Activated naive CD8-positive, alpha-beta T cell treated with anti-CD3 and anti-CD28 coated beads, Interleukin-2, amount 10 ng/mL, durations not matched to agents 7 days and 5 days (primary cell): ENCODE measurements at places on chromosomes 3 and 15. TPM values are rescaled to one million over a fixed set of nuclear protein-coding genes. Genes with fewer than 3 reads are reported as not detected.

NAA80 gene
- total RNA-seq = 34.3 TPM

KBTBD13 gene
- total RNA-seq = not detected

TP63 gene
- 0.45 TPM for total RNA-seq

BOC gene
- not detected for total RNA-seq

LOXL1 gene
- 8.8 TPM for total RNA-seq

ANKRD34C gene
- total RNA-seq = not detected

STRA6 gene
- total RNA-seq = not detected

EIF4A2 gene
- 479 TPM for total RNA-seq

DNA sequence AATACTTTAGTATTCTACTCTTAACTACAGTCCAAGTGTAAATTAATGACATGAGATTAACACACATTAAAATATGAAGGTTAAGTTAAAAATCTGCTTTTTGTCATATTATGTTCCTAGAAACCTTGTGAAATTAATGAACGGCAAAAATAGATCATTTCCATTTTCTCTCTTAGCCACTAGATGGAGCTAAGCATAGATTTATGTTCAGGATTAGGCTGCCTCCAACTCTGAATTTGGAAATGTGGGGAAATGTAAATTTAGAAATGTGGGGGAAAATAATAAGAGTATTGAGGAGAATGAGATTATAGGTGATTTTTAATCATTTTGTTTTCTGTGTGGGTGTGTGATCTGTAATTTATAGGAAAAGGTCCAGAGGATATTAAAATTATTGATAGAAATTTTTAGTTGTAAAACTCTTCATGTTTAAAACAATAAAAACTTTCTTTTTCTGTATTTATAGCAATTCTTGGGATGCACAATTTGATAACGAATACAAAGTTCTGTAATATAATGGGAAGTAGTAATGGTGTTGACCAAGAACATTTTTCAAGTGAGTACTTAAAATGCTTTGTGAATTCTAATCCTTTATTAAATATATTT is 59.2 kb downstream of the TMOD3 start:
- DNase-seq = no peak

DNA sequence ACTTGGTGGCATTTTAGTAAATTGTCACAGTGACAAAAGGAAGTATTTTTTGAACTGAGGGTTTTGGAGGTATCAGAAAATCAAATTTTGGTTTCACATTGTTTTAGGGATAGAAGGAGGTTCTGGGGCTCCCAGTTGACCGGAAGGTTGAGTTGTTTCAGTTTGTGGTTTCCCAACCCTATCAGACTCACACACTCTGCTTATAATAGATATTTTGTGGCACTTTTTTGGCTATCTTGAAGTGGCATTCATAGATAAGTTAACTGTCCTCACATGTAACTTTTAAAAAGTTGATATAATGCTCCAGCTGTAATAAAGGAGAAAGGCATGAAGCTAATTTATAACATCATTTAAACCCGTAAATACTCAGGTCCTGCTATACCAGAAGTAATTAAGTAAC is 12.8 kb downstream of the ARMC8 start:
- no peak for DNase-seq

DNA sequence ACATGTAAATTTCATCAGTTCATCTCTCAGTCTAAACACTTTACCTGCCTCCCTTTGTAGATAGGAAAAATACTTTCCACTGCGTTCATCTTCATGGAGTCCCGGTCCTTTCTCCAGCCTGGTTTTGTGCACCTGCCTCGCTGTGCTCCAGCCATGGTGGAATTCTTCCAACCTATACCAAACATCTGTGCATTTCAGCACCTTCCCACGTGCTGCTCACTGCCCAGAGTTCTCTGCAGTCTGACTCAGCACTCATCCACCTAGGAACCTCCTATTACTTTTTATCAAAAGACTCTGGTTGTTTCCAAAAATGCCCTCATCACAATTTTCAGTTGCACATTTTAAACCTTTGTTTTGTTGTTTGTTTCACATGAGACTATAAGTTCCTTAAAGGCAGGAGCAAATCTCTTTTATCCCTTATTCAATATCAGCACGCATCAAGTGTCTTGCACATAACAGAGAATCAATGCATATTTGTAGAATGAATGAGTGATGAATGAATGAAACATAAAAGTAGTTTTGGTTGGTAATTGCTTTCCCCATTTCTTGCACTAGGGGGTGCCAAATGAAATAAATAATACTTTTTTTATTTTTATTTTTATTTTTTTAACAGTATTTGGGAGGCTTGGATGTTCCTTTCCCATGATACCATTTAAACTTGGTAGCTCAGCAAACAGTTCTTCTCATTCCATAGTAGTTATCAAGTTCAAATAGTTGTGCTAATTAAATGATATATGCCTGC is 30.2 kb upstream of the ADAMTS9 start:
- DNase-seq = no peak

- no peak for DNase-seq
Observed at GRCh38 chr3:5017925-5018531, 38.8 kb downstream of the BHLHE40 start.

DNA sequence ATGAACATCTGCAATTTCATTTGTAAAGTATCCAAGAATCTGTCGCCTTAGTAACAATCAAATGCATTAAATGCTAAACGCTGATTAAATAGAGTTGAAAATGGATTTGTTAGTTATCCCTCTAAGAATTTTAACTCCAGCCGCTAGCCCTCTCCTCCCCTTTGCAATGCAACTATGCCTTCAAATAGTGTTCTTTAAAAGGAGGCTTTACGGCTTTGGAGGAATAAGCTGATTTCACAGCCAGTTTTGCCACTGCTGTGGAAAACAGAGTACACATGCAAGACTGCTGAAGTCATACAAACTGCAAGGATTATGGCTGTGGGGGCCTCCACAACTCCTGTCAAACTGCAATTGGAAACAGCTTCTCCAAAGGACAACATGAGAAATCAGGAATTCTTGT is 89.2 kb downstream of the CERS3 start:
- no peak for DNase-seq

GRCh38 chr15:35937380-35937779 is 391.4 kb upstream of the DPH6 start:
- no peak for DNase-seq

DNA sequence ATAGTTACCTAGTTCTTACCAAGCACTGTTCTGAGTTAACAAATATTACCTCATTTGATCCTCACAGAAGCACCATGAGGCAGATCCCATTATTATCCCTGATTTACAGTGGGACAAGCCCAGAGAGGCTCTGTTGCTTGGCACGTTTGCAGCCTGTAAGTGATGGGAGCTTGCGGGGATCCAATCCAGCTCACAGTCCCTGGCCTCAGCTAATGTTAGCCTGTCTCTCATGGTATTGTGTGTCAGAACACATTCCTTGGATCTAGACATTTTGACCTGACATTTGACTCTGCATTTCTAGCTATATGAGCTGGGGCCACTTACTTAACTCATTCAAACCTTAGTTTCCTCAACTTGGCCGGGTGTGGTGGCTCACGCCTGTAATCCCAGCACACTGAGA is 246.9 kb upstream of the LRTM1 start:
- no peak for DNase-seq

- DNase-seq = peak; percentile 54
Observed at GRCh38 chr15:101489237-101489598, 289 bp downstream of the PCSK6 start.

DNA sequence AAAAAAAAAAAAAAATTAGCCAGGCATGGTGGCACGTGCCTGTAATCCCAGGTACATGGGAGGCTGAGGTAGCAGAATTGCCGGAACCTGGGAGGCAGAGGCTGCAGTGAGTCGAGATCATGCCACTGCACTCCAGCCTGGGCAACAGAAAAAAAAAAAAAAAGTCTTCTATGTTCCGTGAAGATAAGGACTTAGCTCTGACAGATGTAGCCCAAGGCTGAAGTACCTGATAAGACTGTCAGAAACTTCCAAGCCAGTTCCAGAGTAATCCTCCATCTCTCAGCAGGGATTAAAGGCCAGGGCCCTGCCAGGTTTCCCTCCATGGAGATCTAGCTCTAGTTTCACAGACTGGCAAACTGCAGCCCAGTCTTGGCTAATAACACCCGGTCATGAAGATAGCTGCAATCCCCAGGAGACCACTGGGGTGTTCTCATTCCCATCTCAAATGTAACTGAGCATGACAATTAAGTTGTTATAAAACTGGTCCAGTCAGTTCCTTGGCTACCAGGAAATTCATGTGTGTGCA is 8.5 kb downstream of the CDCP1 start:
- DNase-seq = no peak

- DNase-seq = no peak
Observed at GRCh38 chr15:57503051-57503702, 88.5 kb upstream of the MYZAP start.

DNA sequence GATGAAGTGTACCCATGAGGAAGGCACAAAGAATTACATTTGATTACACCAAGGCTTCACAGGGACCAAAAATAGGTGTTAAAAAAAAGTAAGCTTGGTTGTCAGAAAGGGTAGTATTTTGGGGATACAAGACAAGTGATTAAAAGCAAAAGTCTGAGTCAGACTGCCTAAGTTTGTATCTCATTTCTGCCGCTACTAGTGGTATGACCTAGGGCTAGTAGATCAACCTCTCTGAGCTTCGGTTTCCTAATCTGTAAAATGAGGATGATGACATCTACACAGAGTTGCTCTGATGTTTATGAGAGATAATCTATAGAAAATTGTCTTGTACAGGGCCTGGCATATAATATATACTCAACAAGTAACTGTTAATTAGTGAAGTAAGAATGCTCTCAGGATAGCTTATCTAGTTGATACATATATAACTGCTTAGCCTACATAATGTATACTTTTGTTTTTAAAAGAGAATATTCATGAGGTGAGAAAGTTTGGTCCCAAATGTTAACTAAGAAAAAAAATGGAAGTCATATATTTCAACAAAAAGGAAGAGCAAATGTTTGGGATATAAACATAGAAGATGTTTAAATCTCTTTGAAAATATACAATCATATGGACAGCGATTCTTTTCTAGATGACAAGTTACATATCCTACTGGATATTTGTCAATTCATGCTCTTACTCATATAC is 163.0 kb upstream of the SLC2A2 start:
- no peak for DNase-seq

- no peak for DNase-seq
Observed at GRCh38 chr3:33089515-33089914, 7.4 kb downstream of the GLB1 start.

GRCh38 chr3:109269577-109270275 is 46.6 kb downstream of the DPPA2 start:
- DNase-seq = no peak

GRCh38 chr15:60316961-60317360 is 80.8 kb downstream of the ANXA2 start:
- DNase-seq = no peak

DNA sequence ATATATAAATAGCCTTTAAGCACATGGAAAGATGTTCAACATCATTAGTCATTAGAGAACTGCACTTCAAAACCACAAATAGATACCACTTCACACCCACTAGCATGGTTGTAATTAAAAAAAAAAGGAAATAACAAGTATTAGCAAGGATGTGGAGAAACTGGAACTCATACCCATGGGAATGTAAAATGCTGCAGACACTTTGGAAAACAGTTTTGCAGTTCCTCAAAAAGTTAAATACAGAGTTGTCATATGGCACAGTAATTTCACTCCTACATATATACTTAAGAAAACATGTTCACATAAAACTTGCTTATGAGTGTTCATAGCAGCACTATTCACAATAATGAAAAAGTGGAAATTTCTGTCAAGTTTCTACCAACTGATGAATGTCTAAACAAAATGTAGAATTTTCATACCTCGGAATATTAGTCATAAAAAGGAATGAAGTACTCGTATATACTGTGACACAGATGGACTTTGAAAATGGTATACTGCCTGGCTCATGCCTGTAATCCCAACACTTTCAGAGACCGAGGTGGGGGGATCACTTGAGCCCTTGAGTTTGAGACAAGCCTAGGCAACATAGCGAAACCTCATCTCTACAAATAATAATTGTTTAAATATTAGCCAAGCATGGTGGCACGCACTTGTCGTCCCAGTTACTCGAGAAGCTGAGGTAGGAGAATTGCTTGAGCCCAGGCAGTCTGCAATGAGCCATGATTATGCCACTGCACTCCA is 28.1 kb downstream of the BCL2A1 start:
- no peak for DNase-seq

DNA sequence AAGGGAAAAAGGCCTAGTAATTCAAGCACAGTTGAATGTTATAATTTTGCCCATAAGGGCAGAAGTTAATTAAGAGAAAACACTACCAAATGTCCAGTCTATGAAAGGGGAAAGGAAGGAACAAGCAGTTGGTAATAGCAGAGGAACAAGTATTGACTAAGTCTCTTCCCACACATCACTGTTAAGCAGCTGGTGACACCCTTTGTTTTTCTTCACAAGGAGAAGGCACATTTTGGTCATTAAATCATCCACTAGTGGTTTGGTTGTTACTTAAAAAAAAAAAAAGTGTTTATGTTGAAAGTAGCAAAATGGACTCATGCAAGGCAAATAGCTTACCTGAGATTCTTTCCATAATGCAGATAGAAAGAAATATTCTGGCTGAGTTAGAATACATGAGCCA is 321.4 kb upstream of the NECTIN3 start:
- DNase-seq = no peak

DNA sequence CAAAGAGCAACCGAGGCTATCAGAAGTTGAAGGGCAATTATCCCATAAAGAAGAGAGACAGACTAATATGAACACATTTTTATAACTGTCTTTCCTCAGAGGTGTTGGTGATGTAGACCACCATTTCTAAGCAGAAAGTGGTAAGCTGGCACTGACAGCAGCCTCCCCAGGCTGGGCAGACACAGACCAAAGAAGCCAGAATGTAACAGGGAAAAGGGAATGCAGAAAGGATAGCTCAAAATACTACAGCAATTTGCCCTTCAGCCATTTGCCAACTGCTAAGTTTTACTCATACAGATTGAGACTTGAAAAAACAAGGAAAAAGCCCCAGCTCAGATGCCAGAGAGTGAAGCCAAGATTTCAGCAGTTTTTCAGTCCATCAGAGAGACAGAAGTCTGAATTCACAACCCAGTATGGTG is 73.5 kb upstream of the ABI3BP start:
- DNase-seq = no peak

DNA sequence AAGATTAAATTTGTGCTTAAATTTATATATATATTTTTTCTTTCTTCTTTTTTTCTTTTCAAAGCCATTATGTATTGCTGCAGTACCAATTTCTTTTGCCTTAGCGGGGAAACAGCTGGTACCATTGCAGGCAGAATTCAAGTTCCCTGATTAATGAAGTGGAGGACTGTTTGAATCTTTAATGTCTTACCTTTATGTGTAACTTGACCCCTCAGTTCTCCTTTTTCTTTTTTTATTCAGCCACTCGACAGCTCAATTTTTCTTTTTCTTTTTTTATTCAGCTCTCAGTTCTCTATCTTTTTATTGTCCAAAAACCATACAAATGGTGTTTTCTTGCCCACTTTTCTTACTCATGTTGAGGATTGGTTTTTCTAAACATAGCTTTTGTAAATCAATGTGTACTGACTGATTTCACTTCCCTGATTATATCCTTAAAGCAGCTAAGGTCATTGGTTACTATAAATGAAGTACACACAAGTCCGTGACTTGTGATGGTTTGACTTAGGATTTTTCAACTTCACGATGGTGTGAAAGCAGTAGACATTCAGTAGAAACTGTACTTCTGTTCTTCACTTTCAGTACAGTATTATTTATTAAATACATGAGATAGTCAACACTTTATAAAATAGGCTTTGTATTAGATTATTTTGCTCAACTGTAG is 22.8 kb downstream of the ATP2C1 start:
- DNase-seq = no peak
